Muscle of back (tissue), 13 donors: ENCODE measurements at places on chromosomes 1 and 21.

- no peak for DNase-seq
Observed at GRCh38 chr1:8789314-8790214, 27.9 kb downstream of the RERE start.

GRCh38 chr1:114154963-114155322, 1.3 kb upstream of the SYT6 start:
- DNase-seq = peak; percentile 59

- no peak for DNase-seq
Observed at GRCh38 chr1:74271503-74271902, 36.3 kb downstream of the TNNI3K start.

GRCh38 chr1:212415107-212415841, 588 bp upstream of the PACC1 start:
- peak; percentile 13 for DNase-seq

GRCh38 chr1:232422098-232422497, 207.8 kb downstream of the SIPA1L2 start:
- no peak for DNase-seq

DNA sequence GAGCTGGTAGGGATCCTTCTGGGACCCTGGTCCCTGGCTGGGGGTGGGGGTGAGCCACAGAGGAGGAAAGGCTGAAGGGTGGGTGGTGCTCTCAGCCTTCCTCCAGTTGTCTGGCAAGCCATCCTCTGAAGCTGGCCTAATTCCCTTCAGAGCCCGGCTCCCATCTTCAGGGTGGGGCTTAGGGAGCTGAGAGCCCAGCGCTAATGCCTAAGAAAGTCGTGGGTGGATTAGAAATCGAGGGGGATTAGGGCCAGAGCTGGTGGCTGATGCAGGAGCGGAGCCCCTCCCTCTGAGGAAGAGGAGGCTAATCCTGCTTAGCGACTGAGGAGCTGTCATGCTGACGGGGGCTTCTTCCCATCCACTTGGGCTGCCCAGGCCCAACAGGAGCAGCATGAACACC, 30.8 kb upstream of the DMBX1 start:
- no peak for DNase-seq

- no peak for DNase-seq
Observed at GRCh38 chr1:54297596-54298283, 97.8 kb downstream of the MRPL37 start.
